ENCODE measurements at places on chromosomes 12 and 14.

DNA sequence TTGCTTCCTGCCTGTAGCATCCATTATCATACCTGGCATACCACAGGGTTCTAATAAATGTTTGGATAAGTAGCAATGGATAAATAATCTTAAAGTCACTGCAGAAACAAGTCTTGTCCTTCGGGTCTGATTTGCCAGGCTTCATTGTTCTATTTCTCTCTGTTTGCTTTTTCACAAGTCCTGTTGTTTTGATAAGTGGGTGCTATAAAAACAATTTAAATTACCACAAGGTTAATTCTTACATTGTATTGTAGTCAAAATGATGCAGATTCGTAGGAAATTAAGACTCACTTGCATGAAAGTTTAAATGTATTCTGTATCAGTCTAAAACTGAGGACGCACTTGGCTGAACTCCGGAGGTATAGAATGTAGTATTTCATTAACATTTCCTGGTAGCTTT lies 429.9 kb downstream of the NELL2 start:
- DNase-seq: no peak

DNA sequence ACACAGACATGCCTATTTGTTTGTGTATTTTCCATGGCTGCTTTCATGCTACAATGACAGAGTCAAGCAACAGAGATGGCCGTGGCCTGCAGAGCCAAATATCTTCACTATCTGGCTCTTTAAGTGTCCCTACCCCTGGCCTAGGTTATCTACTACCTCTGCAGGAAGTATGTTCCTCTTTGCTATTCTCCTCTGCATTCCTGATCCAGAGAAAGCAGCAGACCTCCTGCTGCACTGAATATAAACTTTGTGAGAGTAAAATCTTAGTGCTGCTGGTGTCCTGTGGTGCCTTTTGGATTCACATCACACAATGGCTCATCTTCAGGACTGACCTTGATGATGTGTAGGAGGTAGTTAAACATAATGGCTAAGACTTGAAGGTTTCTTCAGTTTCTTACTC lies 233.4 kb downstream of the IPO8 start:
- no peak for DNase-seq

DNA sequence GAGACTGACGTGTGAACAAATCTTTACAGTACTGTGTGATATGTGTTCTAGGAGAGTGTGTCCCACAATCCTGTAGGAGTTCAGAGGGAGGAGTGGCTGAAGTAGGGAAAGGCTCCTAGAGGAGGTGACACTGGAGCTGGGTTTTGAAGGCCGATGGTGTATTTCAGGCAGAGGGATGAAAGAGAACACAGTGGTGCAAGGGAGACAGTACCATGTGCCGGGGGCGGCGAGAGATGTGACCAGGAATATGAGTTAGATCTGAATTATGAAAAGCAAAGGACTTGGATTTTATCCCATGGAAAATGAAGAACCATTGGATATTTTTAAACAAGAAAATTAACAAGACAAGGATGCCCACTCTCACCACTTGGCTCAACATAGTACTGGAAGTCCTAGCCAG lies 77.0 kb upstream of the ESRRB start:
- DNase-seq: no peak

DNA sequence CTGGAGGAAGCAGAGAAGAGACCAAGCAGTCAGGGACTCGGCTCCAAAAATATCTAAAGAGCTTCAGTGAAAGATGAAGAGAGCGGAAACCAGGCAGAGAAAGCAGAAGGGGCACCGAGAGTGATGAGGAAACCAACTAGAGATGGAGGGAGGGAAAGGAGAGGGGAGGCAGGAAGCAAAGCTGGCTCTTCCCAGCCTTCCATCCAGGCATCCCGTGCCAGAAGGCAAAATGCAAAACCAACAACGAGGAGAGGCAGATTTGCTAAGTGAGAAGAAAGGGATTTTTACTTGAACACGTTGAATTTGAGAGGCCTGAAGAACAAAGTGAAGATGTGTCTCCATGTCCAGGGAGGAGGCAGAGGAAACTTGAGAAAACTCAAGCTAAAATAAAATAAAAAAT lies 90.1 kb downstream of the NUAK1 start:
- no peak for DNase-seq

DNA sequence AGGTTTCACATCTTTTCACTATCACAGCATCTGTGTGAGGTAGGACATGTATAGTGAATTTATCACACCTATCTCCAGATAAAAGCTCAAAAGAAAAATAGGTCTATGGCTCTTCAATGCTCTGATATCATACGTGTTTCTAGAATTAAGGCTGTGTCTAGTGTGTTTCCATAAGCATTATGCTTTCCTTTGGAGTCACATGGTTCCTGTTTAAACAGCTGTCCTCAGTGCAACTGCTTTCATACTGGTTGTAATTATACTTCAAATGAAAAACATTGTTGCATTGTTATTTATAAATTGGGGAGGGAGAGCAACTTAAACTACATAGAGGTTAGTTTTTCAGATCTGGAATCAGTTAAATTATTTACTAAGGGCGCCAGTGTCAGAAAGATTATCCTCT lies 151.6 kb downstream of the SYT1 start:
- DNase-seq: no peak

- DNase-seq: no peak
Observed at GRCh38 chr14:91374287-91374878, 43.2 kb downstream of the CCDC88C start.

DNA sequence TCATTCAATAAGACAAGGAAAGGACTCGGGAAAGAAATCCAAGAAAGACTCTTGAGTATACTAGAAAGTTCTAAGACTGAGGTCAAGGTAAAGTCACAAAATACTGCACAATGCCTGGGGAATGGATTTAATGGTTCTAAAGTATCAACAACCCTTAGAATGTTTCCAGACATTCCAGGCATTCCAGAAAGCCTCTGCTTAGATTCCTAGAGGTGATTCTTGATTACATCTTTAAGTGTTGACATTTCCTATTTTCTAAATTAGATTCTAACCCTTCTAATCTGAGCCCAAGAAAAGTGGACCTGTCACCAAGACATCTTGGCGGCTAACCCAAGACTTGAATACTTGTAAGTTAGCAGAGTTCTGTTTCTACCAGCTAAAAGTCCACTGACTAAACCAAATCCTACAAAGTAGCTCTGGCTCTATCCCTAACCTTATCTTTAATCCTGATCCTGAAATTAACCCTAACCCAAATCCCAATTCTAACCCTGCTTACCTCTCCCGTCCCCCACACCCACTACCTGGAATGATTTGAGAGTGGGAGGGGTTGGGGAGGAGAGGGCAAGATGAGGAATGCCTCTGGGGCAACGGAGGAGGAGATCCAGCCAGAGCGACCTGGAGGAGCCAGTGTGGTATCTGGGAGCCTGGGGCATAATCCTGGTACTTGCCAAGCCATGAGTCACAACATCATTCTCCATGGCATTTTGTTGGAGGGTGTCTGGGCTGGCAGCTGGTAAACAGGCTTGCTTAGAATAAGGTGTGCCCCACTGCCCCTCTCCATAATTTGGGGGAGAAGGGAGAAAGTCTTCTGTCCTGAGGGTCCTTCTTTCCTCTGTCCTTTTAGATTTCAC lies 93.4 kb upstream of the HOXC13 start:
- DNase-seq: peak; percentile 39

DNA sequence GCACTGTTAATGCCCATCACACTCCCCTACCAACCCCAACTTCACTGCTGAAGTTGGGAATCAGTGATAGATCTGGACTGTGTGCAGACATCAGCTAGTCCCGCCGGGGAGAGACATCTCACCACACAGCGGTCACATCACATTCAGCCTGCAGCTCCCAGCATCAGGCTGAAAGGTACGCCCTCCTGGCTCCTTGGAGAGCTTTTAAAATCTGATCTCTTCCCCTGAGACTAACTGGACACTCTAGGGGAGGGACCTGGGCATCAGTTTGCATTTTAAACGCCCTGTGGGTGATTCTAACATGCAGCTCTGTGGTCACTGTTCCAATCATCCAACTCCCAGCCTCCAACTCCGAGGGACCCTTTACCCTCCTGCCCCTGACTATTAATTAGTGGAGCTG lies 58.4 kb downstream of the CCDC85C start:
- no peak for DNase-seq

DNA sequence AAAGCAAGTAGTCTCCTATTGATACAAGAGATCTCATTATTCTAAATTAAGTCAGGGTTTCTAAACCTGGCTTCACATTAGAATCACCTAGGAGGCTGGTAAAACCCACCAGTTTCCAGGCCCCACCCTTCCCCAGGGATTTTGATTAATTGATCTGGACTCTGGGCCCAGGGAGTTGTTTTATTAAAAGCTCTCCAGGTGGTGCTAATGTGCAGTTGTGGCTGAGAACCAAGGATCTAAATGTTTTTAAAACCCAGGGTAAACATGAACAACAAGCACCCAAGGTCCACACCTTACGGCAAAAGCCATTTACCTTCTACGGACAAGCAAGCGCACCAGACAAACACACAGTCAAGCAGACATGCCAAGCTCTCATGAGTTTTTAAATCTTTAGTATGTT lies 73.9 kb downstream of the SLC2A13 start:
- DNase-seq: no peak

DNA sequence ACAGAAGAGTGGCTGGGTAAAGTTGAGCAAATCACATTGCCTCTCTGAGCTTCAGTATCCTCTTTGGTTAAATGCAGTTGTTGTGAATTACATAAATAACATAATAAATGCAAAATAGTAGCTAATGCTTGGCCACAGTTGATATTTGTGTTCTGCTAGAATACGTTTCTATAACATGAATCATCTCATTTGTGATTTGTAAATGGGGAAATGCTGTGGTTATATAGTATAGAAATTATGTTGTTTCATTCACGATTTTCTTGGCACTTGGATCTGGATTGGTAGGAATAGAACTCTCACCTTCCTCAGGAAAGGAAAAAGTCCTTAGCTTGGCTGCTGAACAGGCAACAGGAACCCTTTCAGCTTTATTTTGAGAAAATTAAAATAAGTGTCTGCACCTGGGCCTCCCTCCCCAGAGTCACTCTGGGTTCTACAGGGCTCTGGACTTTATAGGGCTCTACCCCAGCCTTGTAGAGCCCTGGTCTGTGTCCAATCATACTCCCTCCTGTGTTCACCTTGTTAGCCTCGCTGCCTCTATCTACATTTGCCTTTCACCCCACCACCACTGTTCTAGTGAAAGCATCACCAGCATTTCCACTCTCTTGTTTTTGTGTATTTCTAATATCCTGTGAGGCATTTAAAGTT lies 107.7 kb upstream of the BCAT1 start:
- no peak for DNase-seq

GRCh38 chr14:77880056-77880455 lies 80.1 kb downstream of the ADCK1 start:
- no peak for DNase-seq

- DNase-seq: peak; percentile 19
Observed at GRCh38 chr12:77294016-77294415, 228.6 kb upstream of the E2F7 start.

DNA sequence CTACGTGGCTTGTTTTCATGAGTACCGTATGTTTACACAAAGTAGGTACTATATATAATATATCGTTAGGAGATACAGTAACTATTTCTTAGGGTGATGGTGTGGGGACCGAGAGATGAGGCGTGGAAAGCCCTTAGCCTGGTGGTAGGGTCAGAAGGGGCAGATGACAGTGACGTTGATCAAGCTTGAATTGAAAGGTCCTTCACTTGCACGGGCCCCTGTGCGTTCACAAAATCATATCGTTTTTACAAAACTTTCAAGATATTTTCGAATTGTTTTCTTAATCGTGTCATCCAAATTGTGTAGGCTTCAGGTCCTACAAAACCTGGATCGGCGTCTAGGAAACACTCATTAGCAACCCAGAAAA lies 881 bp upstream of the SOS2 start:
- no peak for DNase-seq

DNA sequence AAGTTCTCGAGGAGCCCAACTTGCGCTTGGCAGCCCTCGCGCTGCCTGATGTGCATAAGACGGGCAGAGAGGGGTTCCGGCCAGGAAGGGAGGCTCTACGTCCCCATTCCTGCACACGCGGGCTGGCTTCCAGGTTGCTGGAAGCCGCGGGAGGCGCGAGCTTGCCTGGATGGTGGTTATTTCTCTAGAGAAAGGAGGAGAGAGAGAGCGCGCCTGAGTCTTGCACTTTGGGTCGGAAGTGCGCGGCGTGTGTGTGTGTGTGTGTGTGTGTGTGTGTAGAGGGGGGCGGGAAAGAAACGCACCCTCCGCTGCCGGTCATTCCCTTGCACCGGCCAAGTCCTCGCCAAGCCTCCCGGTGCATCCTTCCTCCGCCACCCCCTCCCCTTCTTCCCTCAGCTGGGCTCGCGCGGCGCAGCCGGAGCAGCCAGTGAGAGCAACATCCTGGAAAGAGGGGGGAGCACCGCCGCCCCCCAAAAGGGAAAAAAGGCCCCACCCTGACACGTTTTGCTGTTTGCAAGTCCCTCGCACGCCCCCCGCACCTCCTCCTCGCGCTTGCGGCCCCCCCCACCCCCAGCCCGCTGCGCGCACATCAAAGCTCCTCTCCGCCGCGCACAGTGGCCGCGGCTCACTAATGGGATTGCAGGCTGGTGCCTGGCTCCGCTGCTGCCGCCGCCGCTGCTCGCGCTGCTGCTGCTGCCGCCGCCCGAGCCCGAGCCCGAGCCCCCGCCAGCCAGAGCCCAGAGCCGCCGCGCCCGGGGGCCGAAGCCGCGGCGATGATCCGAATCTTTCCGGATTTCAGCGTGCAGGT lies 4.4 kb upstream of the NPAS3 start:
- no peak for DNase-seq

DNA sequence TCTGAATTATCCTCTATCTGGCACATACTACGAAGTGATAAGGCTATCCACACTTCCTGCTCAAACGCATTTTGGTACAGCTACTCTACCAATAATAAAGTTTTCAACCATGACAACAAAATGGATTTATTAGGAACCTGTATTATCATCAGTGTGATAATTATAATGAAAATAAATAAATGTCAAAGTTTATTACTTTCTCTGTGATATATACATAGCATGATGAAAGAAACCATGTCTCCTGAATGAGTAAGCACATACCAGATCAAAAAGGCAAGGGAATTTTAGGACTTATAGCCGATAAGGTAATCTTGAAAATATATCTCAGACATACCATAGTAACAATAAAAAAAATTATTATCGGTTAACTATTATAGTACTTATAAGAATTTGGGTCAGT lies 61.1 kb downstream of the CPNE8 start:
- no peak for DNase-seq

- DNase-seq: peak; percentile 64
Observed at GRCh38 chr14:68574906-68575305, 218.0 kb downstream of the ZFP36L1 start.

- no peak for DNase-seq
Observed at GRCh38 chr14:105374389-105374788, 23.9 kb upstream of the TEX22 start.

DNA sequence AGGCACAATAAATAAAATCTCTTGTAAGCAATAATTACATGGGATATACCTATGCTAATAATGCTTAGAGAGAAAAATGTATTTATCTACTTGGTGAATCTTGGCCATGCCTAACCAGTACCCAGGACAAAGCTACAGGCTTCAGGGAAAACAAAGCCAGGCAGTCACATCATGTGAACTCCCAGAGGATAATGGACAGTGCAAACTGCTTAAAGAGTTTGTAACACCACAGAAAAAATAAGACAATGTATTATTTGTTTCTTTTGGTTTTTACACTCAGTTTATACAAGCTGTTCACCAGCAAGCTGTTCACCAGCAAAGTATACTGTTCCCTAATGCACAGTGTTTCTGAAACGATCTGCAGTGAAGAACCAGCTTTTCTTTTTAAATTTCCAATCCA lies 38.0 kb downstream of the DICER1 start:
- DNase-seq: no peak

GRCh38 chr14:103890821-103891666 lies 37.2 kb upstream of the TDRD9 start:
- DNase-seq: no peak
